ENCODE measurements at places on chromosomes 12 and 14. TPM values are rescaled to one million over a fixed set of nuclear protein-coding genes. Genes with fewer than 3 reads are reported as not detected.

The NKX2-1 gene
- 2.9 TPM for total RNA-seq

DNA sequence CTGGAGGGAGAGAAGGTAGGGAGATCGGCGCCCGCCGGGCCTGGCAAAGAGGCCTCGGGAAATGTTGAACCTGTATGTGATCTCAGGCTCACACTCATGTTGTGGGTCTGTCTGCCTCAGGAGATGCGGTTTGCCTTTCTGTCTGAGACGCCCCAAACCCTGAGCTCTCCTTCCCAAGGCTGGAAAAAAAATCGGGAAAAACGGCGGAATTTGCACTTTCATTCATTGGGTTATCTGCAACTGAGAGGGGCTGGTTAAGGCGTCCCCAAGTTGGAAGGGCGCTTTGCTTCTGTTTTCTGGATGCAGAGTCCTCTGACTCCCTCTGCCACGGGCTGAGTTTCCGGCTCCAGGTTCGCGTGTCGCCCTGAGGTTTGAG is 5.0 kb upstream of the HOXC9 start:
- no peak for DNase-seq

DNA sequence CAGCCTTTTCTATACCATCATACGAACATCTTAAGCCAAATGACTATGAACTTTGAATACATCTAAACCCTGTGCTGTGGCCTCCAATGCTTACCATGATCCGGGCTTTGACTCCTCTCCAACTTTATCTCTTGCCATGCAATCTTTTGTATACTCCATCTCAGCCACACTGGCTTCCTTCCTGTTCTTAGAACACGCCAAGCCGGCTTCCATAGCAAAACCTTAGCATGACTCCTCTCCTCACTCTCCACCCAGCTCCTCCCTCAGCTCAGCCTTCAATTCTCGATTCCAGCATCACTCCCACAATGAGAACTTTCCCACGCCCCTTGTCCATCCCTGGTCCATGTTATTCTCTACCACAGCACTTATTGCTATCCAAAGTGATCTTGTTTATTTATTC is 228.3 kb downstream of the NTF3 start:
- peak; percentile 20 for DNase-seq

DNA sequence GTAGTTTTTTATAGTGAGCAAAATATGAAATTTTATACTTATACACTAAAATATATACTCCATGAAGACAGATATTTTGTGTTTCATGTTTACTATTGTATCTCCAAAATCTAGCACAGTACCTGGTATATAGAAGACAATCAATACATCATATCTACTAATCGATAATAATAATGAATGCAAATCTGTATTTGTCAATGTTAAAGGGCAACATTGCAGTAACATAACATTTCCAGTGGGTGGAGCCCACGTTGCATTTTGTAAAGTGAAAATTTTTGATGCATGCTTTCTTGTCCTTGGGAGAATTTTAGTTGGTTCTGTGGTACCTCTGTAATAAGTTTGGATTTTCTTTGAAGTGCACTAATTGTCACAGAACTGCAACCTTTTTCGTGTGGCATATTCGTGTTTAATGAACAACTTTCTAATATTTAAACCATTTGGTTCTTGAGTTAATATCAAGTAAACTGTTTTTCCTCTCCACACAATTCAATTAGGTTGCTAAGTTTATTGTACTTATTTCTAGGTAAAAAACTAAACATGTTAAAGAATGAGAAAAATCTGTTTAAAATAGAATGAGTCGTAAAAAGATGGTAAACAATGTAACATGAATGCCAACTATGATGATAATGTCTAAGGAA is 47.4 kb downstream of the AVPR1A start:
- DNase-seq = no peak

Data from umbilical cord (tissue), 2 donors.